Cortex of kidney (tissue), 1 donor: ENCODE measurements at places on chromosomes 12 and 14.

DNA sequence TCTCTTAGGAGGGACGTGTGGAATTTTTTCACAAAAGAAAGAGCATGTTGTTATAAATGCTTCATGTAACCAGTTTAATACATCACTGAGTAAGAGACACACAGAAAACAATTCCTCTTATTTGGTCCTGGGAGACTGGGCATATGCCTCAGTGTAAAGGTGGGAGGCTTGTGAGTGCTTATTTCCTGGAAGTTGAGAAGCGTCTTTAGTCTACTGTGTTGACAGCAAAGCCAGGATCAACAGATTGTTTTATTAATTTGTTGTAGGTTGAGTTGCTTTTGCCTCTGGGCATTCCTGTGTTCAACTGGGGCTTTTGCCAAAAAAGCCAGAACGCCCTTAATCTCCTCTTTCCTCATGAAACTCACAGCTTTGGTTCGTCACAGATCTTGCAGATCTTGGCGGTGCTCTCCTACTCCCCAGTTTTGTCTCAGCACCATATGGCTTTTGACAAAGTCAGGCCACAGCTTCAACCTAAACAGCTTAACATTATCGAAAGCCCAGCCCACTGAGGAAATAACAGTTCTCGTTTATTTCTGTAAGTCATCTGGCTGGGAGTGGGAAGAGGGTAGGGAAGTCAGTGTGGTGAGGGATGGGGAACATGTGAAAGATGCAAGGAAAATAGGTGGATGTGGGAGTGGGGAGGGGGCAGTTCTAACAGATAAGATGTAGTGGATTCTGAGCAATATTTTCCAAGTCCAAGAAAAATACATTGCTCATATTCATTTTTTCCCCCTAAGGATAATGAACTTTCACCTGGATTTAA lies 227.2 kb downstream of the DACT1 start:
- DNase-seq: no peak

GRCh38 chr14:101458741-101459550 lies 102.3 kb upstream of the DIO3 start:
- no peak for DNase-seq

GRCh38 chr12:96020314-96021003 lies 14.9 kb downstream of the LTA4H start:
- DNase-seq: no peak

DNA sequence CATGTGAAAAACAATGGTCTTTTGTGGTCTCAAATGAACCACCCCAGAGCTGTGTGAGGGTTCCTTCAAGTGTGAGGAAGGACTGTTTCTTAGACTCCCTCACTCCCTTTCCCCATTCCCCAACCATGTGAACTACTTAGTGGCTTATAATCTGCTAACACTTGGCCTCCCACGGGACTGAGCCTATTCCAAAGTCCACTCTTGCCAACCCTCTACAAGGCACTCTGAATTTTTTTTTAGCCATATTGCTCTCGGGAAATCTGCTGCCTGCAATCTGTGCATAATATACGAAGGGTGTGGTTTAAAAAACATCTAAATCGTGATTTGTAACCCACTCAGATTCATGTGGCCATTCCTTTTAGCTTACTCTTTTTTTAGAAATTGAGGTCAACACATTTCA lies 2.6 kb downstream of the SVOP start:
- DNase-seq: no peak

DNA sequence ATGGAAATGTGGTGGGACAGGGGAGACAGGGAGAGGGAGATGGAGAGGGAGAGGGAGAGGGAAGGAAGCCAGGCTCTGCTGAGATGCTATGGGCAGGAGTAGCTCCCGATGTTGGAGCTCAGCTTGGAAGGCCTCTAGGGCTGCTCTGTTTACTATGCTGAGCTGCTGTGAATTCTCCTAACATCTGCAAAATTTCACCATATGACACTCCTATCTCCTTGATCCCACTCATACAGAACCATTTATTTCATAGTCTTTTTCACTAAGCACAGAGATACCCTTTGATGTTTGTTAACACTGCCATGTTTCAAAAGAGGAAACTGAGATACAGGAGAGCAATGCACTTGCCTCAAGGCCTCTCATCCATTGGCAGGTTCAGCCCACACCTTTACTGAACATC lies 60.7 kb downstream of the C12orf75 start:
- no peak for DNase-seq

- no peak for DNase-seq
Measured at GRCh38 chr14:69708586-69709560, 58.1 kb upstream of the SRSF5 start.

DNA sequence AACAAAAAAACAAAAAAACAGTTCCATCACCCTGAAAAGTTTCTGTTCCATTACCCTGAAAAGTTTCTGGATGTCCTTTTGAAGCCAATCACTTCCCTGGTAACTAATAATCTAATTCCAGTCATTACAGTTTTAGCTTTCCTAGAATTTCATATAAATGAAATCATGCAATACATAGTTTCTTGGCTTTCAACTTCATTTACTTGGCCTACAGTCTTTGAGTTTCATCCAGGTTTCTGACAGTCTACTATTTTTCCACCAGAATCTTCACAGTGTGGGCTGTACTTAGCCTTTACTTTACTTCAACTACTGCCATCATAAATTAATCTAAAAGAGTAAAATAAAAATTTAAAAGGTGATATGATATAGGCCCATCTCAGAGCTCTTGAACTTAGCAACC lies 55.5 kb downstream of the RPS6KA5 start:
- no peak for DNase-seq

- no peak for DNase-seq
Measured at GRCh38 chr12:57760347-57760982, 5.6 kb downstream of the MARCHF9 start.

DNA sequence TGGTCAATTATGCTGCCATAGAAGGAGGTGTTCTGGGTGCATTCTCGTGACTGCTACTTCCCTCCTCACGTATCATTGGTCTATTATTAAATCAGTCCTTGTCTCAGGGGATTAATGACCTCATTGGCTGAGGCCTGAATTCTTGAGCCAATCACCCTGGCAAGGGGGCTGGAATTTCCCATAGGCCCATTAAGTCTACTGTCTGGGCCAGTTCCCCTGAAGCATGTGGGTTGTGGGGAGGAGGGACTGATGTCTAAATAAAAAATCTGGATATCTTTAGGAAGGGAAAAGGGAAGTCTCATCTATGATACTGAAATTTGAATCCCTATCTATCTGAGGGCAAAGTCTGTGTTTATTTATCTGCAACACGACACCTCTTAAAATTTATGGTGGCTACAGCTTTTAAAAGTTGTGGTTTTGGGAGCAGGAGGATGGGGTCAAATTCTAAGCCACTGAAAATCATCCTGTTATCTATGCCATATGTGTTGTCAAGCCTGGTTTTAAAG lies 71.9 kb downstream of the DYRK2 start:
- no peak for DNase-seq

DNA sequence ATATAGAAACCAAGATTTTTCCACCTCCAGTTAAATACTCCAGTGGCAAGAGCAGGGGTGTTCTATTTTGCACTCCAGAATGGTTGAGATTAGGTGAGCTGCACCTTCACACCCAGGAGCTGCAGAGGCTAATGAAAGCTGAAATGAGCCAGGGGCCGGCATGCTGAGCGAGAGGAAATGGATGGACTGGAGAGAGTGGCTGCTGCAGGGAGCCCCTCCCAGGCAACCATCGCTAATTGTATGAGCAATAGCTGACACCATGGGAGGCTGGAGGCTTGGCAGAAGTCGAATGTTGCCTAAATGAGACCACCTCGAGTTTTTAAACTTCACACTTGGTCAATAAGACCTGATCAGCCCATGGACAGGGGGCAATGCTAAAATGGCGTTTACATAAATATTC lies 301.8 kb upstream of the TMPO start:
- DNase-seq: no peak

- DNase-seq: no peak
Measured at GRCh38 chr14:105281371-105282097, 19.3 kb downstream of the BRF1 start.

- no peak for DNase-seq
Measured at GRCh38 chr12:125267114-125267513, 201.9 kb downstream of the AACS start.

GRCh38 chr14:105857826-105858675 lies 331.7 kb downstream of the TMEM121 start:
- DNase-seq: no peak

DNA sequence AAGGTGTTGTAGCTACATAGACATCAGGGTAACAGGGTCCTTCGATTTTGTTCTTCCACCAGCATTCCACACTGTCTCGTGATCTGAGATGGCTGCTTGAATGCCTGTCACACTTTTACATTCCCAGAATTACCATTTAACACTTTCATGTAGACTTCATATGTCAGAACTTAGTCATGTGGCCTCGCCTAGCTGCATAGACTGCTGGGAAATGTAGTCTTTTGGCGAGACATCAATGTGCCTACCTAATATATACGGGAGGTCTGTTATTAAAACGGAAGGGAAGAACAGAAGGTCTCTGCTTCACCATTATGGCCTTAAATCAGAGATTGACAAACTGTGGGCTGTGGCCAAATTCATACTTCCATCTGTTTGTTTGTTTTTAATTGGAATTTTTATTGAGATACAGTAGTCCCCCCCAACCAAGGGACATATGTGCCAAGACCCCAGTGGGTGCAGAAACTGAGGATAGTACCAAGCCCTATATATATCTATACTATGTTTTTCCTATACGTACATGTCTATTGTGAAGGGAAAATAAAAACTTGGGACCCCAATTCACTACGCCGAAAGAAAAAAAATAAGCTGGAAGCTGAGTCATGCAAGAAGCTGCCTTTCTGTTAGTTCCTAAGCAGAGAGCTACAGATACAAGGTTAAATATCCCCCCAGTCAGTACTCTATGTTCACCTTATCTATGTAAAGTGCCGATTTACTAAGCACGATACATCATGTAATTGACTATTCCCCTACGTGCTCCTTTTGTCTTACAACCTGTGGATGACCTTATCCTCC lies 11.3 kb upstream of the HRK start:
- no peak for DNase-seq

GRCh38 chr12:19006626-19007137 lies 122.9 kb upstream of the PLEKHA5 start:
- no peak for DNase-seq

GRCh38 chr14:101926620-101927019 lies 37.8 kb upstream of the DYNC1H1 start:
- no peak for DNase-seq

- DNase-seq: no peak
Measured at GRCh38 chr12:129028844-129029243, 175.6 kb downstream of the GLT1D1 start.

GRCh38 chr12:96438330-96438729 lies 38.1 kb upstream of the CDK17 start:
- no peak for DNase-seq

GRCh38 chr12:131251336-131252101 lies 297.8 kb downstream of the ADGRD1 start:
- DNase-seq: no peak
